ENCODE measurements at places on chromosomes 6 and 20. TPM values are rescaled to one million over a fixed set of nuclear protein-coding genes. Genes with fewer than 3 reads are reported as not detected.

- H3K27me3 ChIP-seq, result no peaks in the 10 kb centered on the region
- H3K4me3 ChIP-seq, result no peak overlapping the region
- no peaks in the 10 kb centered on the region for H3K36me3 ChIP-seq
Measured at GRCh38 chr6:27575594-27576361, 102.9 kb upstream of the ZNF184 start.

The PRPF6 gene
- total RNA-seq, result 50.6 TPM

- no peaks in the 10 kb centered on the region for H3K36me3 ChIP-seq
- no peaks in the 10 kb centered on the region for H3K27me3 ChIP-seq
- no peaks in the 10 kb centered on the region for H3K4me1 ChIP-seq
- H3K27ac ChIP-seq, result no peak overlapping the region
- DNase-seq, result no peak
Measured at GRCh38 chr6:143034689-143035334, 25.9 kb upstream of the AIG1 start.

DNA sequence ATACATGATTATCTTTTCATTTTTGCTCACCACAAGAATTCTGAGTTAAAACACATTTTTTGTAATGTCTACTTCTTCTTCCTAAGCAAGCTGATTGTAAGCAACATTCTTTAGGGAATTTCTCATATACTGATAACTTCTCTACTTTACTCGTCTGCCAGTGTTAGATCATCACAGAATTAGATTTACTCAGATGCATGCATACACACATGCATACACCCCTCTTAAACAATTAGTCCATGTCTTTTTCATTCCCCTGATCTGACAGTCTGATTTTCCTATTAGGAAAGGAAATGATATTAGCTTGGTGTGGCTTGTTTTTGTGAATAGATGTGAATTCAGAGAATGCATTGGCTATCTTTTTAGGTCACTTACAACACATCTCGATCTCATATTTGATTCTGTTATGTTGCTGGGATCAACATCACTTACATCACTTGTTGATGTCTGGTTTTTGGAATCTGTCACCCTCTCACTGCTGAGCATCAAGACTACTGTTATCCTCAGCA lies 91.4 kb downstream of the FIG4 start:
- no peak overlapping the region for H3K4me3 ChIP-seq
- H3K27ac ChIP-seq, result no peak overlapping the region
- H3K36me3 ChIP-seq, result peaks cover 17% of the 10 kb centered on the region

- H3K4me1 ChIP-seq, result peaks cover 24% of the 10 kb centered on the region
- H3K4me3 ChIP-seq, result no peak overlapping the region
- H3K27me3 ChIP-seq, result no peaks in the 10 kb centered on the region
- no peaks in the 10 kb centered on the region for H3K36me3 ChIP-seq
Measured at GRCh38 chr6:157123234-157123633, 200.1 kb downstream of the TMEM242 start.

GRCh38 chr6:80106418-80107235 lies at the start of gene BCKDHB:
Gene BCKDHB (plus strand): TSS chr6:80106671. CDS start chr6:80106694, 23 bp downstream.
- no peaks in the 10 kb centered on the region for H3K27me3 ChIP-seq
- H3K27ac ChIP-seq, result peak within 1 kb of the TSS; percentile 64
- peaks cover 9% of the 10 kb centered on the region for H3K4me1 ChIP-seq
- H3K4me3 ChIP-seq, result peak within 1 kb of the TSS; percentile 69
- peak; percentile 98 for DNase-seq
- no peaks in the 10 kb centered on the region for H3K36me3 ChIP-seq

DNA sequence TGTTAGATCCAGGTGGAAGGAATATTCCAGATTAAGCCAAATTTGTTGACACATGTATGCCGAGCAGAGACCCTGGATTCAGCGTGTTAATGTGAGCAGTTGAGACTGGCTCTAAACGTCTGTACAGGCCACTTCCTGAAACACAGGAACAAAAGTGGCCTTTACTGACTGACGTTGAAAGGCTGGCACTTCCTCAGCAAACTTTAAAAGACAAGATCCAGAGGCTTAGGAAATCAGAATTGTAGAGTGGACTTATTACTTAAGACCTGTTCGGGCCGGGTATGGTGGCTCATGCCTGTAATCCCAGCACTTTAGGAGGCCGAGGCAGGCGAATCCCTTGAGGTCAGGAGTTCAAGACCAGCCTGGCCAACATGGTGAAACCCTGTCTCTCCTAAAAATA lies 125.7 kb upstream of the ARID1B start:
- H3K27me3 ChIP-seq, result no peaks in the 10 kb centered on the region
- no peak for DNase-seq
- H3K4me3 ChIP-seq, result no peak overlapping the region
- H3K36me3 ChIP-seq, result no peaks in the 10 kb centered on the region
- H3K27ac ChIP-seq, result no peak overlapping the region

- no peak for DNase-seq
- H3K36me3 ChIP-seq, result no peaks in the 10 kb centered on the region
- no peak overlapping the region for H3K27ac ChIP-seq
- no peaks in the 10 kb centered on the region for H3K27me3 ChIP-seq
Measured at GRCh38 chr6:1200409-1201101, 111.3 kb upstream of the FOXQ1 start.

DNA sequence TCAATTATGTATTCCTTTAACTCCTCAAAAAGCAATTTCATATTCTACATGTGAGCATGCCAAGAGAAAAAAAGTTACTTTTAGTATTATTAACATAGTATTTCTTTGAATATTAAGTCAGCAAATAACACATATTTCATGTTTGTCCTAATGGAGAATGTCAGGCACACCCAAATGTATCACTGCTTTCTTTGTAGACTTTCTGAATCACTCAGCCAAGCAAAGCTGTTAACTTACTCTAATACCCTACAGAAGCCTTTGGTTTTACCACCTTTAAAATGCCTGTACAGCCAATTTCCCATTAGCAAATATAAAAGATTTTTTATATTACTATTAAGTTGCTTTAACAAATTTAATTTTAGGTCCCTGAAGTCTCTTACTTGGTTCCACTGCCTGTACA lies 23.8 kb downstream of the FRK start:
- no peak for DNase-seq
- H3K4me3 ChIP-seq, result no peak overlapping the region
- H3K4me1 ChIP-seq, result peaks cover 18% of the 10 kb centered on the region
- no peaks in the 10 kb centered on the region for H3K27me3 ChIP-seq
- H3K36me3 ChIP-seq, result no peaks in the 10 kb centered on the region
- H3K27ac ChIP-seq, result no peak overlapping the region

DNA sequence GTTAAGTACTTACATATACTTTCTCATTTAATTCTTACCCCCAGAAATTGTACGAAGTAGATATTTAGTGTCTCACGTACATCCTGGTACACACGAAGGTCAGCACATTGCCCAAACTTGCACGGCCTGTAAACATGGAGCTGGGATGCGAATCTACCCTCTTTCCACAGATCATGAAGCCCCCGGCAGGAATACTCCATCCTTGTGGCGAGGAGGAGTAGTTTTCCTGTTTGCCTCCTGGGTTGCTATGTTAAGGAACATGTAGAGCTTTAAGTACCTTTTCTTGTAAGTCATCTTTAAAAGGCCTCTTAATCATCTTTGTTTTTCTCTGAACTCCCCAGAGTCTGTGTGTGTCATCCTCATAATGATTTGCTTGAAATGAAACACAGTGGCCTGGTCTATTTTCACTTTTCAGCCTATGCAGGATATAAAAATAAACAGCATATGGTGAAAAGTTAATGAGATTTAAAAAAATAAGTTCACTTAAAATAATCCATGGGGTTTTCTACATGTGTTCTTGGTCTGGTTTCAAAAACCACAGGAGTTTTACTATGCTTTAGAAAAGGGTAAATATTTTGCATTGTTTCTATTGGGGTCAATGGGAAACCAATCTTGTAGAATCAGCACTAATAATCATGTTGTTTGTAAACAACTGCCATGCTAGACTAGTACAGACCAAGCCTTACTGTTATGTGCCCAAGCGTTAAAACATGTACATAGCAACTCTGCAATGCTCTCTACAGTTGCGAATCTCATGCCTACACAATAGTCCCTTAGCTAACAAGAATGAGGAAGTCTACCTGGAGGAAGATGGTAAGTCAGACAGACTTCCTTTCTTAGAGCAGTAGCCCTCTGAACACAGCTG lies 9.3 kb upstream of the ARID1B start:
- no peaks in the 10 kb centered on the region for H3K36me3 ChIP-seq
- no peak for DNase-seq
- no peak overlapping the region for H3K4me3 ChIP-seq
- H3K4me1 ChIP-seq, result no peaks in the 10 kb centered on the region
- no peak overlapping the region for H3K27ac ChIP-seq

DNA sequence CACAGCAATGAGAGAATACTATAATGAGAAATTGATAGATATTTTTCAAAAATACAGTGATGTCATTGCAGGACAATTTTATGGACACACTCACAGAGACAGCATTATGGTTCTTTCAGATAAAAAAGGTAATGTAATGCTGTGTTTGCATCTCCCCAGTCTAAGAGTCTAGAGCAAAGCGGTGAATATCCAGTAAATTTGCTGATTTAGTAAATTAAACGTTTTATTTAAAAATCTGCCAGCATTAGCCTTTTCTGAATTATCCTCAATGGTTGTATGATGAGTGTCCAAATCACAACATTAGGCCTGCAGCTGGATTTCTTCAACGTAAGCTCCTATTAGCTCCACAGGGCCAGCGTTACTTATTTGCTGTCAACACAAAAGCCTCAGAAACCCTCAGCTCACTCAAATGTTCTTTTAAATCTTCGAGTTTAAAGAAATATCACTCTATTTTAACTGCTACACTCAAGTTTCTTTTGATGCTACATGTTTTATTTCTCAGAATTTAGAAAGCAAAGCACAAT lies 16.0 kb downstream of the SMPDL3A start:
- H3K4me1 ChIP-seq, result peaks cover 38% of the 10 kb centered on the region
- no peaks in the 10 kb centered on the region for H3K36me3 ChIP-seq
- H3K27me3 ChIP-seq, result no peaks in the 10 kb centered on the region
- DNase-seq, result no peak
- H3K27ac ChIP-seq, result peak overlapping the region; percentile 17

The OR2H1 gene
- total RNA-seq, result not detected

The PLCG1 gene
- total RNA-seq, result 138 TPM

The SLC22A1 gene
- total RNA-seq, result 1.2 TPM

- no peak overlapping the region for H3K27ac ChIP-seq
- DNase-seq, result no peak
- H3K36me3 ChIP-seq, result no peaks in the 10 kb centered on the region
- H3K4me3 ChIP-seq, result no peak overlapping the region
- H3K4me1 ChIP-seq, result no peaks in the 10 kb centered on the region
Measured at GRCh38 chr20:25160467-25160866, 35.0 kb upstream of the ENTPD6 start.

The COMMD7 gene
- 28.7 TPM for total RNA-seq

GRCh38 chr6:134376785-134377184 lies 58.9 kb upstream of the SGK1 start:
- no peak overlapping the region for H3K4me3 ChIP-seq
- H3K27me3 ChIP-seq, result no peaks in the 10 kb centered on the region
- H3K36me3 ChIP-seq, result no peaks in the 10 kb centered on the region
- H3K4me1 ChIP-seq, result peaks cover 18% of the 10 kb centered on the region
- DNase-seq, result no peak

DNA sequence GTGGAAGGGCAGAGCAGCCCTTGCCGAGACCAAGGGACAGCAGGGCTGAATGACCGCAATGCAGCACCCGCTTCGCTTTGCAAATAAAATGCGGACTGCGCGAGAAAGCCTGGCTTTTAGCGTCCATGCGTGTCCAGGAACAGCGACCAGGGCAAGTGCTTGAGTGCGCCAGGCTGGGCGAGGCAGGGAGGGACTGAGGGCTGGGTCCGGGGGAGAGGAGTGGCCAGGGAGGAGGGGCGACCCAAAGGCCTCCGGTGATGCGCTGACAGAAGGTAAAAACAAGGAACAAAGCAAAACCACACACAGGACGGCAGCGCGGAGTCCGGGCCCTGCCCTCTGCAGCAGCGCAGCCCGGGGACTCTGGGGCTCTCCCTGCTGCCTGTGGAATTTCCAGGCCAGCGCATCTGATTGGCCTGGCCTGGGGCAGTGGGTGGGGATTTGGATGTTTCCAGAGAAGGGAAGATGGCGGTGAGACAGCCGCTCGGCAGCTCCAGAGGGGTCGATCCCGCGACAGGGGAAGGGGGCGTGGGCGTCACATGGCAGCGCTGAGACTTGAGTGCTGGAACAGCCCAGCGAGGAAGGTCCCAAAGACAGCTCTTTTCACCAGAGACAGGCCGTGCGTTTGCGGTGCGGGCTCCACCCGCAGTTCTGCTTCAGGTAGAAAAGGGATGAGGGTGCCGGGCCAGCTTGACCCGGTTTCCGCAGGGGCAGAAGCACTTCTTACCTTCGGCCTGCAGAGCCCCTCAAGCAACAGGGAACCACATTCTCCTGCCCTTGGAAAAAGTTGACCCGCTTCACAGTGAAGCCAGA lies 51.8 kb downstream of the SSR1 start:
- H3K27ac ChIP-seq, result peak overlapping the region; percentile 78
- H3K4me3 ChIP-seq, result peak overlapping the region; percentile 73
- no peaks in the 10 kb centered on the region for H3K27me3 ChIP-seq
- peaks cover 17% of the 10 kb centered on the region for H3K4me1 ChIP-seq
- DNase-seq, result no peak

GRCh38 chr6:87473419-87473903 lies 687 bp downstream of the SLC35A1 start:
- peaks cover 13% of the 10 kb centered on the region for H3K4me1 ChIP-seq
- H3K4me3 ChIP-seq, result peak overlapping the region; percentile 92
- H3K36me3 ChIP-seq, result no peaks in the 10 kb centered on the region

DNA sequence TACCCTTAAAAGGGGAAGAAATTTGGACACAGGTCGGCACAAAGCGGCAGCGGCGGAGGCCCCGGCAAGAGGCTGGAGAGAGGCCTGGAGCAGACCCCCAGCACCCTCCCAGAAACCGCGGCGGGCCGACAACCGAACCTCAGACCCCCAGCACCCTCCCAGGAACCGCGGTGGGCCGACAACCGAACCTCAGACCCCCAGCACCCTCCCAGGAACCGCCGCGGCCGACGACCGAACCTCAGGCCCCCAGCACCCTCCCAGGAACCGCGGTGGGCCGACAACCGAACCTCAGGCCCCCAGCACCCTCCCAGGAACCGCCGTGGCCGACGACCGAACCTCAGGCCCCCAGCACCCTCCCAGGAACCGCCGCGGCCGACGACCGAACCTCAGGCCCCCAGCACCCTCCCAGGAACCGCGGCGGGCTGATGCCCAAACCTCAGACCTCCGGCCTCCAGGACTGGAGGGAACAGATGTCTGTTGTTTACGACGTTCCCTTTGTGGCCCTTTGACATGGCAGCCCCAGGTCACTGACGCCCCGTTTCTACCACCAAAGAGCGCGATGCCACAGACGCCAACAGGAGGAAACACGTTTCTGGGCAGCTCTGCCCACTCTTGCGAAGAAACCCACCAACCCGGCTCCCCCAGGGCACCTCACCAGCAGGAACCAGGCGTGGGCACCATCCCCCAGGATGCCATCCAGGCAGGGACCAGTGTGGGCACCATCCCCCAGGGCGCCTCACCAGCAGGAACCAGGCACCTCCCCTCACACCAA lies 28.4 kb downstream of the ZBTB46 start:
- no peak overlapping the region for H3K27ac ChIP-seq
- H3K4me3 ChIP-seq, result no peak overlapping the region
- no peak for DNase-seq

DNA sequence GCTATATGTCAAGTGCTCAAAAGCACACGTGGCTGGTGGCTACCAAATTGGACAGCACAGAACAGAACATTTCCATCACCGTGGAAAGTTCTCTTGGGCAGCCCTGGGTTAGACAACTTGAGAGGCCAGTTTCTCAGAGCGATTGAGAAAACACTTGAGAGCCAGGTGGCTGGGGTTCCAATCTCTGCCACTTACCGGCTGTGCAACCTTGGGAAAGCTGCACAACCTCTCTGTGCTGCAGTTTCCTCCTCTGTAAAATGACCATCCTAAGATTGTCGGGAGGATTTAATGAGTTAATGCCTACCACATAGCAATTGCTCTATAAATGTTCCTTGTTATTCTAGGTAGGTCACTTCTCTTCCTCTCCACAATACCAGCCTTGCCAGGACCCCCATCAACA lies 25.1 kb upstream of the NFATC2 start:
- no peak overlapping the region for H3K4me3 ChIP-seq
- no peaks in the 10 kb centered on the region for H3K27me3 ChIP-seq
- DNase-seq, result no peak
- H3K27ac ChIP-seq, result no peak overlapping the region
- peaks cover 26% of the 10 kb centered on the region for H3K4me1 ChIP-seq
- H3K36me3 ChIP-seq, result no peaks in the 10 kb centered on the region

Measured in vagina (tissue), 2 donors.